ENCODE measurements at places on chromosomes 6 and 20. TPM values are rescaled to one million over a fixed set of nuclear protein-coding genes. Genes with fewer than 3 reads are reported as not detected.

The ENTPD6 gene
- 47.4 TPM for total RNA-seq

The SAPCD1 gene
- 13.7 TPM for total RNA-seq

The LHFPL5 gene
- total RNA-seq = not detected

The TINAG gene
- total RNA-seq = not detected

DNA sequence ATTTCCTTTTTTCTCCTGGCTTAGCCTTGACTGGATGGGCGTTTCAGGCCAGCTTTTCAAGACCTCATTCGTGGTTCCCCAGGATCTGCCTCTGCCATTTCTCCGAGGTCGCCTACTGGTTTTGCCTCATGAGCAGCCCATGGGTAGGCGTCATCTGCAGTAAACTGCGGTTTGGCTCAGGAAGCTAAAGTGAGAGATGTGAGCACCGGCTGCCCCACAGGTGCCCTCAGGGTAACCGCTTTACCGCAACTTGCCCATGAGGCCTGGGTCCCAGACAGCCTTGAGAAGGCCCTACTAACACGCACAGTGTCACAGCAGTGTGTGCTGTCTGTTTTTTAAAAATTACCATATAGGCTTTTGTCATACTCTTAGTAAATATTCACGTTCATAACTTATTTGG, 53.4 kb upstream of the TBXT start:
- no peak overlapping the region for H3K27ac ChIP-seq
- DNase-seq = no peak
- peaks cover 4% of the 10 kb centered on the region for H3K4me1 ChIP-seq
- no peaks in the 10 kb centered on the region for H3K36me3 ChIP-seq
- H3K4me3 ChIP-seq = no peak overlapping the region

- DNase-seq = no peak
- peaks cover 3% of the 10 kb centered on the region for H3K4me1 ChIP-seq
- H3K27me3 ChIP-seq = no peaks in the 10 kb centered on the region
- 0 out of 2 replicates have a peak overlapping the region, but pooled peaks have one; percentile 49 for H3K27ac ChIP-seq
- peaks cover 5% of the 10 kb centered on the region for H3K36me3 ChIP-seq
Observed at GRCh38 chr6:75893776-75894152, 144.7 kb downstream of the MYO6 start.

DNA sequence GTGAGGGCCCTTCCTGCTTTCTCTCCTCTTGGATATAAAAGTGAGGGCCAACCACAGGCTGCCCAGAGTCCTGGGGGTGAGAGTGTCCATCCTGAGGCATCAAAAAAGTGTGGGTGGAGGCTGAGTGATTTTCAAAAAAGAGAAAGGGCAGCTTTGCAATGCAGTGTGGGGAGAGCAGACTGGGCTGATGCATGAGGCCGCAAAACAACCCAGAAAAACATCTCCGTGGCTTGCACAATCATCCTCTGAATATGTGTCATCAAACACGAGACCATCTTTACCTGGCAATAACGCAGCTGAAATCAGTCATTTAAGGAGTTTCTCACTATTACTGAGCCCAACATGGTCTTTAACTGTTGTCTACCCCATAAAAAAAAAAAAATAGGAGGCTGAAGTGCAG, 191.2 kb upstream of the SOX4 start:
- H3K36me3 ChIP-seq = no peaks in the 10 kb centered on the region
- no peak overlapping the region for H3K4me3 ChIP-seq
- no peak overlapping the region for H3K27ac ChIP-seq
- DNase-seq = no peak

- DNase-seq = no peak
- H3K4me3 ChIP-seq = peak overlapping the region; percentile 68
- peaks cover 7% of the 10 kb centered on the region for H3K4me1 ChIP-seq
- peaks cover 31% of the 10 kb centered on the region for H3K27me3 ChIP-seq
- H3K36me3 ChIP-seq = no peaks in the 10 kb centered on the region
- no peak overlapping the region for H3K27ac ChIP-seq
Observed at GRCh38 chr20:46020555-46020954, 8.5 kb upstream of the SLC12A5 start.

The SASH1 gene
- total RNA-seq = 27.4 TPM

GRCh38 chr6:25359191-25359861, 80.2 kb downstream of the CARMIL1 start:
- H3K36me3 ChIP-seq = no peaks in the 10 kb centered on the region
- H3K27ac ChIP-seq = peak overlapping the region; percentile 76
- H3K4me1 ChIP-seq = peaks cover 45% of the 10 kb centered on the region
- H3K4me3 ChIP-seq = no peak overlapping the region

DNA sequence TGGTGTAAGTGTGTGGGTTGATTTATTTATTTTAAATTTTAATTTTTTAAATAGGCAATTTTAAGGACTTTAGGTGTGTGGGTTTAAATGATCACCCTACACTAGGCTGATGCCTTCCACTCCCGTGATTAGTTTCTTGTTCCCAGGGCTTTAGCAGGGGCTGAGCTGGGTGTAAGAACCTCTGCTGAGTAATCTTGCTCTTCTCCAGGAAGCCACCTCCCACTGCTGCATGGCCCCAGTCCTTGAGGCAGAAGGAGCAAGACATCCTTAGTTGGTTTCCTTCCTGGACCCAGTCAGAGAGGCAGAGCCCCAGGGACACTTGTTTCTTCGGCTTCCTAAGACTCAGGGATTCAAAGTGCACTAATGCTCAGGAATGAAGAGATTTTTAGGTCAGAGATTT, 19.8 kb upstream of the CDC5L start:
- no peak for DNase-seq
- H3K36me3 ChIP-seq = no peaks in the 10 kb centered on the region
- no peaks in the 10 kb centered on the region for H3K27me3 ChIP-seq

GRCh38 chr6:89353702-89354392, 1.3 kb upstream of the UBE2J1 start:
- H3K4me3 ChIP-seq = peak overlapping the region; percentile 53
- peaks cover 48% of the 10 kb centered on the region for H3K27me3 ChIP-seq
- peaks cover 27% of the 10 kb centered on the region for H3K4me1 ChIP-seq
- no peaks in the 10 kb centered on the region for H3K36me3 ChIP-seq
- no peak overlapping the region for H3K27ac ChIP-seq

The CFB gene
- total RNA-seq = 1.4 TPM

DNA sequence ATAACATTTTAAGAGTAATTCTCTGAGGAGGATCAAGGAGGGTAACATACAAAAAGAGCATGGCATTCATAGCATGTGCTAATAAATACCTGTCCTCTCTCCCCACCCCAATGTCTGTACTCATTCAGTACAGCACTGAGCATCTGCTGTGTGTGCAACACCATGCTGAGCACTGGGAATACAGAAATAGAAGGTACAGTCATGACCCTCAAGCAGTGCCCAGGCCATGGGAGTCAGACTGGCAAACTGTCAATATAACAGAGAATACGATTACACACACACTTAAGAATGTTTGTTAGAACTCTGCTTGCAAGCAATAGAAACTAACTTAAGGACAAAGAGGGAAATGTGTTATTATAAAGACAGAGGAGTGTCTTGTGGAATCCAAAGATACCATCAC, 24.7 kb upstream of the ZFAND3 start:
- H3K27me3 ChIP-seq = no peaks in the 10 kb centered on the region
- H3K27ac ChIP-seq = no peak overlapping the region
- peaks cover 17% of the 10 kb centered on the region for H3K4me1 ChIP-seq
- no peaks in the 10 kb centered on the region for H3K36me3 ChIP-seq
- DNase-seq = no peak

GRCh38 chr20:19932170-19932667, 84.9 kb upstream of the NAA20 start:
- H3K27me3 ChIP-seq = no peaks in the 10 kb centered on the region
- no peak overlapping the region for H3K27ac ChIP-seq
- no peak overlapping the region for H3K4me3 ChIP-seq
- peaks cover 33% of the 10 kb centered on the region for H3K4me1 ChIP-seq
- no peak for DNase-seq

The IL17A gene
- not detected for total RNA-seq

GRCh38 chr6:154622618-154623336, 110.4 kb upstream of the SCAF8 start:
- no peak for DNase-seq
- no peak overlapping the region for H3K4me3 ChIP-seq
- H3K27ac ChIP-seq = no peak overlapping the region
- no peaks in the 10 kb centered on the region for H3K27me3 ChIP-seq
- H3K4me1 ChIP-seq = peaks cover 7% of the 10 kb centered on the region
- no peaks in the 10 kb centered on the region for H3K36me3 ChIP-seq

DNA sequence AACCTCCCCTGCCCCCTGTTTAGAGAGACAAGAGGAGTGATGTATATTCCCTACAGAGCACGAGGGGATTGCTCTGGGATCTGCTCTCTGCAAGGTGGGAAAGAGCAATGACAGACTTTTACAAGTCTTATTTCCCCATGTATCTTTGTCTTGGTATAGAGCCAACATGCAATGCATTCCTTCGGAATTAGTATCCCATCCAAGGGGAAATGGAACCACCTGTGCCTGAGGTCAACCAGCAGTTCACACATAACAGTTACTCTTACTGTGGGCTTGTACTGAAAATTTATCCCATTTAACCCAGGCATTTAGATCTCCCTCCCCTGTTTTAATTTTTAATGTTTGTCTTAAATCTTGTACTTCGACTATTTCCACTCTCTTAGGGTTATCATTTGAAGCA, 250.4 kb downstream of the C6orf118 start:
- H3K4me1 ChIP-seq = peaks cover 8% of the 10 kb centered on the region
- no peak overlapping the region for H3K4me3 ChIP-seq
- H3K27ac ChIP-seq = no peak overlapping the region
- H3K27me3 ChIP-seq = no peaks in the 10 kb centered on the region
- H3K36me3 ChIP-seq = no peaks in the 10 kb centered on the region

DNA sequence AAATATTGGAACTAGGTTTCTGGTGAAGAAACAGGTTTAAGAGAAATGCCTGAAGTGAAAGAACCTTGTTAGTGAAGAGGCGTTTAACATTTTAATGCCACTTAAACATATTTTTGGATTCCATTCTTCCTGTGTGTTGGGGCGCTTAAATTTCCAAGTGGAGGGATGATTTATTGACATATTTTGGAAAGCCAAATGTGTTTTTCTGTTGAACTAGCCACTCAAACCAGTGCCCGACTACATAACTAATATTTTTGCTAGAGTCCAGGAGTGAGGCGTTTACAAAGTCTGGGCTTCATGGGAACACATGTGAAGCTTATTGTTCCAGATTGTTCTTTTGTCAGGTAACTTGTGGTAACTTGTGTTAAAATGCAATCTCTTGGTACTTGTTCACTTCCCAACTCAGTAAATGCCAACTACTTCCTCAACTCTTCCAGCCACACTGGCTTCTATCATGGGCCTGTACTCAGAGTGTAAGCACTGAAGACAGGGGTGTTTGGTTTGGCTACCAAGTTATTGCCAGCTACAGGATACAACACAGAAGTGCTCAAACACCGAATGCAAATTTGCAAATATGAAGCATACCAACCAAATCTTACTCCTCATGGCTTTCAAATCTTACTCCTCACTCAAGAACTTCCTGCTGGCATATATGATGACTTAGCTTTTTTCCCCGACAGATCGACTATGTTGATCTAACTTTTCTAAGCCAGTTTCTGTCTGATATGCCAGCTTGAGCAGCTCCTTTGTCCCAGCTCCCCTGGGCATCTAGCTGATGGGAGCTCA, 2.0 kb upstream of the ZNFX1 start:
- no peak for DNase-seq
- peak overlapping the region; percentile 99 for H3K27ac ChIP-seq
- peaks cover 56% of the 10 kb centered on the region for H3K4me1 ChIP-seq
- H3K36me3 ChIP-seq = peaks cover 79% of the 10 kb centered on the region
- H3K4me3 ChIP-seq = peak overlapping the region; percentile 100

The GINM1 gene
- total RNA-seq = 21.4 TPM

DNA sequence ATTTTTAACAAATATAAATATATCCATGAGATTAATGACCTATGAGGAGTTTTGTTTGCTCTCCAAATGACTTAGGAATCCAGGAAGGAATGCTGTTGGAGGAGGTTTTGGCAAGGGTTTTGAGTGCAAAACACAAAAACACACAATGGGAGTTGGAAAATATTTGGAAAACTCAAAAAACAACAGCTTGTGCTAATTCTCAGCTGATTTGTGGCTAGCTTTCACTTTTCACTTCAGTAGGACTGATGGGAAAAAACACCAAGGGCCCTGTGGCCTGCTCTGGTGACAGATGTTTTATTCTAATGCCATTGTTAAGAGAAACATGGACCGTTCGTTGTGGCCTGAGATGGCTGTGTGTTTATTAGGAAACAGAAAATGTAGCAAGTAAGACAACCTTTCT, 113.9 kb downstream of the ALDH8A1 start:
- no peaks in the 10 kb centered on the region for H3K27me3 ChIP-seq
- no peak for DNase-seq
- no peaks in the 10 kb centered on the region for H3K36me3 ChIP-seq
- no peak overlapping the region for H3K27ac ChIP-seq
- peaks cover 8% of the 10 kb centered on the region for H3K4me1 ChIP-seq
- no peak overlapping the region for H3K4me3 ChIP-seq

The SMPDL3A gene
- total RNA-seq = 2.8 TPM

DNA sequence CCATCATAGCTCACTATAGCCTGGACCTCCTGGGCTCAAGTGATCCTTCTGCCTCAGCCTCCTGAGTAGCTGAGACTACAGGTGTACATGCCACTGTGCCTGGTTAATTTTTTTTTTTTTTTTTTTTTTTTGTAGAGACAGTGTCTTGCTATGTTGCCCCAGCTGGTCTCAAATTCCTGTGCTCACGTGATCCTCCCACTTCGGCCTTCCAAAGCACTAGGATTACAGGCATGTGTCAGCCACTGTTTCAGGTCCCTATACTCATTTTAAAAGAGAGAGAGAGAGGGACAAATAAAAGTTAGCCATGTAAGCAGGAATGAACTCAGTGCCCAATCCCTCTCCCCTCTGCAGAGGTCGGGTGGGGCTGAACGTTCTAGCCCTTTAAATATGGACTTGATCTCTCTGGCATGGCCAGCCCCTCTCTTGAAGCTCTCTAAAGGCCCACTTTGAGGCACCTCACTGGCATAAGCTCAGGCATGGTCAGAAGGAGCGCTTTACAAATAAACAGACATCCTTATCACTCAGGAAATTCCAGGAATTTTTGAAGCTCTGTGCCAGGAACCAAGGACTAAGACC, 9.0 kb upstream of the SERPINB1 start:
- DNase-seq = no peak
- no peak overlapping the region for H3K4me3 ChIP-seq
- peak overlapping the region; percentile 85 for H3K27ac ChIP-seq
- no peaks in the 10 kb centered on the region for H3K36me3 ChIP-seq
- peaks cover 54% of the 10 kb centered on the region for H3K4me1 ChIP-seq
- no peaks in the 10 kb centered on the region for H3K27me3 ChIP-seq

The GABRR1 gene
- total RNA-seq = 0.24 TPM

The SLC22A7 gene
- not detected for total RNA-seq

- no peak overlapping the region for H3K27ac ChIP-seq
- no peak overlapping the region for H3K4me3 ChIP-seq
- H3K4me1 ChIP-seq = 0 out of 2 replicates have a peak, but pooled peaks cover 3% of the 10 kb centered on the region
- DNase-seq = no peak
- H3K27me3 ChIP-seq = no peaks in the 10 kb centered on the region
Observed at GRCh38 chr6:16929809-16930208, 168.5 kb upstream of the ATXN1 start.
